ENCODE measurements at places on chromosomes 3 and 15. TPM values are rescaled to one million over a fixed set of nuclear protein-coding genes. Genes with fewer than 3 reads are reported as not detected.

DNA sequence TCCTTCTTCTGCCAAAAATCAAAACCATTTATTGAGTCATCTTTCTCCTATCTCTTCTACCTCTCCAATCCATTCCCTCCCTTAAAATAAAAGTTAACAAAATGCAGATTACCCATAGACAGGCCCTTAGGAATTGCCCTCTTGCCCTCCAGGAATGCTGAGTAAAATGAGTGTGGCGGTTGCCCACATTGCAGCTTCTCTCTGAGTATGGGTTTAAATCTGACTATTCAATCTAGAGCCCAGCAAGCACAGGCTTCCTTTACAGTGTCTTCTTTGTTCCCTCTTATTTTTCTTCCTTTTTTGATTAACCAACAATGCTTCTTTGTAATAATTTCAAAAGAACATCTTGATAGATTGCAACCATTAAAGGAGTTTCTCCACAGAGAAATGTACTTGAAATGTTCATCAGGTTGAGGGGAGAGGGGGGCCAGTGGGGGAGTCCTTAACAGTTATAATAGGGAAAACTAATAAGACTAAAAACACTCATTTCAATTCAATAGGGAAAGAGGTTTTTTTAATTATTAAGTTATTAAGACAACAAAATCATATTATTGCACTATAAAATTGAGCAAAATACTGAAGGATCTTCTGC is 135.3 kb upstream of the LMCD1 start:
- H3K27me3 ChIP-seq: no peaks in the 10 kb centered on the region
- no peak overlapping the region for H3K27ac ChIP-seq
- no peak for DNase-seq
- H3K36me3 ChIP-seq: no peaks in the 10 kb centered on the region
- H3K4me1 ChIP-seq: no peaks in the 10 kb centered on the region

DNA sequence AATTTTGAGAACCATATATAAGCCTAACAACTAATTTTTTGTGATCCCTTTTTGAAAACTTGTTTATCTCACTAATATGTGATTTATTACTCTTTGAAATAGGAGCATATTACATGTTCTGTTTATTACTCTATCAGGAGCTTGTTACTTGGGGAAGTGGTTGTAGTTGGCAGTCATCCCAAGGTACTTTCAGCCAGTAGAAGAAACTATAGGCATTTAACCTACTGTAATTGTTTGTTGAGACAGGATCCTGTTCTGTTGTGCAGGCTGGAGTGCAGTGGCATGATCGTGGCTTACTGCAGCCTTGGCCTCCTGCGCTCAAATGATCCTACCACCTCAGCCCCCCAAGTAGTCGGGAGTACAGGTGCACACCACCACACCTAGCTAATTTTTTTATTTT is 195.6 kb downstream of the TCF12 start:
- H3K4me1 ChIP-seq: no peaks in the 10 kb centered on the region
- no peaks in the 10 kb centered on the region for H3K27me3 ChIP-seq
- H3K27ac ChIP-seq: no peak overlapping the region
- no peak overlapping the region for H3K4me3 ChIP-seq
- no peak for DNase-seq

GRCh38 chr3:30544812-30545211 is 61.6 kb upstream of the TGFBR2 start:
- H3K4me1 ChIP-seq: no peaks in the 10 kb centered on the region
- H3K27ac ChIP-seq: no peak overlapping the region
- DNase-seq: no peak
- H3K27me3 ChIP-seq: no peaks in the 10 kb centered on the region

GRCh38 chr15:73822998-73823397 is 50.4 kb upstream of the TBC1D21 start:
- no peak for DNase-seq
- H3K36me3 ChIP-seq: no peaks in the 10 kb centered on the region
- H3K4me1 ChIP-seq: no peaks in the 10 kb centered on the region
- no peaks in the 10 kb centered on the region for H3K27me3 ChIP-seq
- no peak overlapping the region for H3K4me3 ChIP-seq

- no peaks in the 10 kb centered on the region for H3K4me1 ChIP-seq
- no peaks in the 10 kb centered on the region for H3K27me3 ChIP-seq
- no peak overlapping the region for H3K4me3 ChIP-seq
- DNase-seq: no peak
Measured at GRCh38 chr3:67863869-67864268, 209.5 kb upstream of the SUCLG2 start.

- no peaks in the 10 kb centered on the region for H3K27me3 ChIP-seq
- H3K27ac ChIP-seq: no peak overlapping the region
- H3K4me1 ChIP-seq: no peaks in the 10 kb centered on the region
- peak; percentile 46 for DNase-seq
- H3K36me3 ChIP-seq: no peaks in the 10 kb centered on the region
Measured at GRCh38 chr3:10983219-10983916, 9.2 kb upstream of the SLC6A1 start.

DNA sequence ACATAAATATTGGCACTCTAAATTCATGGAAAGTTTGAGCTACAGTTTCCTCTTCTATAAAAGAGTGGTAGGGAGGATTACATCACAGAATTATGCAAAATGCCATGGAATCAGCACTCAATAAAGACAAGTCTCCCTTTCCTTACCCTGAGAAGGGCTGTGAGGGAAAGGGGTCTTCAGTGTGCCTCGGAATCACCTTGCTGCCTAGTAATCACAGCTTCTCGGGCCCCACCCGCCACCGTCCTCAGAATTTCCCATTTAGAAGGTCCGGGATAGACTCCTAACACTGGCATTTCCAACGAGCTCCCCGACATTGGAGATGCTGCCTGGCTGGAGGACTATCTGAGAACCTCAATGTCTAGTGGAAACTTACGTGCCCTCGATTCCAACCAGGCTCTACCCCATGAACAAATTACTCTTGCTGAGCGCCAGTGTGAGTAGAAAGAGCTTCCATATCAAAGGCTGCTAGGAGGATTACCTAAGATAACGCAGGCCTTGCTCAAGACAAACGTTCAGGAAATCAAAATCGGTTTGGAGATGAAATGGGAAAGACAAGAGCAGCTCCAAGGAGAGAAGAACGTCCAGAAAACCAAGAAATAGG is 92.1 kb upstream of the CHD2 start:
- H3K27me3 ChIP-seq: no peaks in the 10 kb centered on the region
- no peak for DNase-seq
- peak overlapping the region; percentile 48 for H3K4me3 ChIP-seq

- H3K36me3 ChIP-seq: no peaks in the 10 kb centered on the region
- H3K4me3 ChIP-seq: no peak overlapping the region
- no peaks in the 10 kb centered on the region for H3K4me1 ChIP-seq
- no peak for DNase-seq
- no peaks in the 10 kb centered on the region for H3K27me3 ChIP-seq
Measured at GRCh38 chr15:83769411-83769999, 115.6 kb downstream of the ADAMTSL3 start.

DNA sequence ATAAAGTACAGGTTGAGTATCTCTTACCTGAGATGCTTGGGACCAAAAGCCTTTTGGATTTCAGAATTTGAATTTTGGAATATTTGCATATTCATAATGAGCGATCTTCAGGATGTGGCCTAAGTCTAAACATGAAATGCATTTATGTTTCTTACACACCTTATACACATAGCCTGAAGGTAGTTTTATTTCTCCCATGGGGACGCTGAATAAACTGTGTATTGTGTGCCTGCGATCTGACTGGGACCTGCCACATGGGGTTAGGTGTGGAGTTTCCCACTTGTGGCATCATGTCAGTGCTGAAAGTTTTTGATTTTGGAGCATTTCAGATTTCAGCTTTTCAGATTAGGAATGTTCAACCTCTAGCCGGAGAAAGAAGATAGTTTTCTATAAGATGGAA is 35.5 kb downstream of the UBE2E2 start:
- no peak for DNase-seq
- H3K27ac ChIP-seq: no peak overlapping the region
- no peaks in the 10 kb centered on the region for H3K27me3 ChIP-seq
- H3K36me3 ChIP-seq: no peaks in the 10 kb centered on the region
- H3K4me3 ChIP-seq: no peak overlapping the region

GRCh38 chr3:3893590-3893989 is 94.4 kb downstream of the LRRN1 start:
- H3K27me3 ChIP-seq: no peaks in the 10 kb centered on the region
- no peaks in the 10 kb centered on the region for H3K36me3 ChIP-seq
- H3K27ac ChIP-seq: no peak overlapping the region

DNA sequence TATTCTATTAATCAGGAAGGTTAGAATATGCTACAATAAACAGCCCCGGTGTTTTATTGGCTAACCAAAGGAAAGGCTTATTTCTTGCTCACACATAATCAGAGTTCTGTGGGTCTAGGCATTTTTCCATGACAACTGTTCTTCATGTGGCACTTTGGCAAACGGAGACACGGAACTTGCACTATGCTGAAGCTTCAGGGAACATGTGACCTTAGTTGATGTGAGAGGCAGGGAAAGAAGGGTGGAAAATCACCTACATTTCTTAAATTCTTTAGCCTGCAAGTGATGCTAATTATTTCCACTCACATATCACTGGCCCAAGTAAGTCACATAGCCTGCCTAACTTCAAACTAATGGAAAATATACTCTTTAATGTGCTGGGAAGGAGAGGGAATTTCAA is 344.6 kb downstream of the SV2B start:
- no peak for DNase-seq
- no peak overlapping the region for H3K27ac ChIP-seq
- no peaks in the 10 kb centered on the region for H3K4me1 ChIP-seq
- peaks cover 4% of the 10 kb centered on the region for H3K27me3 ChIP-seq

DNA sequence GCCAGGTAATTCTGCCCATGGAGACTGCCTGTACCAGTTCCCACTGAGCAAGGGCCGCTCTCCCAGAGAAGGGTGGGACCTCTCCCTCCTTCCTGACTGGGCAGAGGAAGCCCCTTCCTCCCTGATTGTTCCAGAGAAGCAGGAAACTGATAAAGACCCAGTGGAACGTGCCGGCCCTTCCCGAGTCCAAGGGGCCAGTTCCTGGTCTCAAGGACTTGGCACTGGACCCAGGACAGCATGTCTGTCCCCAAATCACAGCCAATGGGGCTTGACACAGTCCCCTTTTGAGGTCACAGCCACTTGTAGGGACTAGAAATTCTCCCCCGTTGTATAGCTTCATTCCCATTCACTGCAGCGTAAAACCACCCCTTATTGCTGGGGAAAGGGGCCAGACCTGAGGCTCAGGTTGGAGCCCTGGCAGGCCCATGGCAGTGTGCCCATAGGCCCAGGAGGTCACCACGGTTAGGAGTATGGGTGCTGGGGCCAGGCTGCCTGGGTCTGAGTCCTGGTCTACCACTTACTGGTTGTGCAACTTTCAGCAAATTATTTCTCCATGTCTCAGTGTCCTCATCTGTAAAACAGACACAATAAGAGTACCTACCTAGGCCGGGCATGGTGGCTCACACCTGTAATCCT is 18.1 kb downstream of the CSRNP1 start:
- no peak overlapping the region for H3K4me3 ChIP-seq
- H3K27me3 ChIP-seq: no peaks in the 10 kb centered on the region
- H3K36me3 ChIP-seq: no peaks in the 10 kb centered on the region

- peak; percentile 33 for DNase-seq
- no peaks in the 10 kb centered on the region for H3K27me3 ChIP-seq
- H3K27ac ChIP-seq: peak overlapping the region; percentile 10
- H3K4me1 ChIP-seq: no peaks in the 10 kb centered on the region
- H3K4me3 ChIP-seq: peak overlapping the region; percentile 11
- H3K36me3 ChIP-seq: no peaks in the 10 kb centered on the region
Measured at GRCh38 chr3:174859756-174860155, 622 bp downstream of the NAALADL2 start.

DNA sequence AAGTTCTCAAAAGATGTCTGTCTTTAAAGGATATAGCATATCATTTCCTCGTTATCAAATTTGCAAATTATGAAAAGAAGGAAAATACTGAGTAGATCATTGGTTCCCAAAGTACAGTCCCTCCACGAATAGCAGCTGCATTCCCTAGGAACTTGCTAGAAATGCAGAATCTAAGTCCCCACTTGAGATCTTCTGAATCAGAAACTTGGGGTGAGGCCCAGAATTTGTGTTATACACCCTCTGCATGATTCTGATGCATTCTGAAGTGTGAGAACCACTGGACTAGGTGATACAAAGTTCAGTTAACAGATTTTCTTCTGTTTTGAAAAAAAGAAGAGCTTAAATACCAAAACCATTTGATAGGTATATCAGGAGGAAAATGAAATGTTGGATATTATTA is 77.1 kb downstream of the SLC25A26 start:
- no peaks in the 10 kb centered on the region for H3K27me3 ChIP-seq
- DNase-seq: no peak
- no peak overlapping the region for H3K27ac ChIP-seq
- H3K4me3 ChIP-seq: no peak overlapping the region
- no peaks in the 10 kb centered on the region for H3K36me3 ChIP-seq

GRCh38 chr15:92664178-92664900 is 8.8 kb upstream of the FAM174B start:
- H3K27ac ChIP-seq: peak overlapping the region; percentile 26
- no peaks in the 10 kb centered on the region for H3K36me3 ChIP-seq
- DNase-seq: no peak

DNA sequence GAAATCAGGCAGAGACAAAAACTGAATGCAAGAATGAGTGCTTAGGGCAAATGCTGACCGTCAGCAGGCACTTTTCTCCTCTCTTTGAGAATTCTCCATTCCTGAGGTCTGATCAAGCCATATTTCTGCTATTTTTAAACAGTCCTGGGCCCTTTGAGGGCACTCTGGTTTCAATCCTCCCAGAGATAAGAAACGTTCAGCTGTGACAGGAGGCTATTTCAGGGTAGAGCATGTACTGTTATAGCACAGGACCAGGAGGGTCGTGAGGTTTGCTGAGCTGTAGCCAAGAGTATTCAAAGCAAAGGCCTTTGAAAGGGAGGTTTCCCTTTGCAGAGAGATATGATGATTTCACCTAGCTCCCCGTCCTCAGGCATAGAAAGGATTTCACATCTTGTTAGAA is 39.6 kb upstream of the PDZRN3 start:
- no peak for DNase-seq
- H3K36me3 ChIP-seq: no peaks in the 10 kb centered on the region
- H3K4me1 ChIP-seq: no peaks in the 10 kb centered on the region
- no peak overlapping the region for H3K4me3 ChIP-seq

DNA sequence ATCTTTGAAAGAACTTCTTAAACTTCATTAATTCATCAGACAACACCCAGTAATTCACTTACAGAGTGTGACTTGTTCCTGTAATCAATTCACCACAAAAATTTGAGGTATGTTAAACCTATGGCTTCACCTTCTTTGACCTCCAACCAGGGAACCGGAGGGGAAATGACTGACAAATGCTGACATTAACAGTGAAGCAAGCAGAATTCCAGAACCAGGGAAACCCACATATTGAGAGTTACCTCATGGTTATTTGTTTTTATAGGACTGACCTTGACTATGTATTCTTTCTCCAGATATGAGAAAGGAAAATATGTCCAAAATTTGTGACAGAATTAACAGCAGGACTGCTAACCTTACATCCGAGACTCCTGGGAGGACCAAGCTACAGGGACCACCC is 2.7 kb downstream of the P3H2 start:
- peaks cover 7% of the 10 kb centered on the region for H3K4me1 ChIP-seq
- no peaks in the 10 kb centered on the region for H3K27me3 ChIP-seq
- H3K36me3 ChIP-seq: no peaks in the 10 kb centered on the region
- H3K4me3 ChIP-seq: peak overlapping the region; percentile 21
- DNase-seq: no peak

PLD1 gene
- total RNA-seq: 15.8 TPM

ARL6IP5 gene
- 169 TPM for total RNA-seq

CHRD gene
- total RNA-seq: 2.5 TPM

GCSAM gene
- total RNA-seq: 1.4 TPM

ADCY5 gene
- total RNA-seq: 12.9 TPM

SLITRK3 gene
- total RNA-seq: 0.11 TPM

FAM81A gene
- 1.8 TPM for total RNA-seq

GYG1 gene
- total RNA-seq: 37.4 TPM
